ENCODE measurements at places on chromosomes 2 and 18. TPM values are rescaled to one million over a fixed set of nuclear protein-coding genes. Genes with fewer than 3 reads are reported as not detected.
A peak's percentile ranks its signal among the peaks of the same experiment; 100 is the strongest.

Gene CERKL
- total RNA-seq = 0.79 TPM

Gene PDCD1
- total RNA-seq = 0.25 TPM

- no peak for DNase-seq
- H3K4me1 ChIP-seq = peaks cover 5% of the 10 kb centered on the region
- H3K27ac ChIP-seq = peak overlapping the region; percentile 58
- H3K27me3 ChIP-seq = no peaks in the 10 kb centered on the region
Observed at GRCh38 chr2:8389431-8390108, 292.3 kb upstream of the ID2 start.

- H3K27me3 ChIP-seq = no peaks in the 10 kb centered on the region
- H3K36me3 ChIP-seq = no peaks in the 10 kb centered on the region
- H3K4me1 ChIP-seq = no peaks in the 10 kb centered on the region
- DNase-seq = no peak
Observed at GRCh38 chr18:67410075-67411070, 106.1 kb downstream of the DSEL start.

DNA sequence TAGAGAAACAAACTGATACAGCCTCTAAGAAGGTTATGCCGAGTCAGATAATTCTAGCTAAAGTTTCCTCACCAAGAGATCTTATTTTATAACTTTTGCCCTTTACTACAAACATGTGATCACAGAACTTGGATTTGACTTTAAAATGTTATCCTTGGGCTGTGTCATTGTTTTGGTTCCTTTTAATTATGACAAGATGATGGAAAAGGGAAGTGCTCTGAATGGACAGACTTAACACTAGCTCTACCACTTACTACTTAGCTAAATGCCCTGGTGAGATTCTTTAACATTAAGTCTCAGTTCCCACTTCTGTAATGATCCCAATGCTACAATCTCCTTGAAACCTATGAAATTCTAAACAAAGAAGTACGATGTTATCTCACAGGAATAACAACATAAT, 69.9 kb downstream of the RTTN start:
- H3K4me1 ChIP-seq = no peaks in the 10 kb centered on the region
- no peaks in the 10 kb centered on the region for H3K27me3 ChIP-seq
- H3K4me3 ChIP-seq = no peak overlapping the region

- H3K27ac ChIP-seq = no peak overlapping the region
- DNase-seq = no peak
- H3K27me3 ChIP-seq = no peaks in the 10 kb centered on the region
- H3K4me1 ChIP-seq = peaks cover 32% of the 10 kb centered on the region
- H3K4me3 ChIP-seq = no peak overlapping the region
- H3K36me3 ChIP-seq = no peaks in the 10 kb centered on the region
Observed at GRCh38 chr18:58532298-58532697, 96.6 kb downstream of the ALPK2 start.

DNA sequence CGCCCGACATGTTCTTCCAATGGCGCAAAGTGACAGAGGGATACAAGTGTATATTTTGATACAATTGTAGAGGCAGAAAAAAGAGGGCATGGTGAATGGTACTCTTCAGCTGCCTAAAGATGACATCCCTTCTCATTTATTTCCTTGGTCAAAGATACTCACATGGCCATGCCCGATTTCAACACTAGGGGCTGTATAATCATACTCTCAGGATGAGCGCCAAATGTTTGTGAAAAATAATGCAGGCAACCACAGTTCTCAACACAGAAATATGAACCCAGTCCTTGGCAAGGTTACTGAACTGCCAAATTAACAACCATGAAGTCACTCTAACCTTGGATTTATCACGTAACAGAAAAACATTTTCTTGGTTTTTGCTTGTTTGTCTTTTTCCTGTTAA, 204.4 kb downstream of the CCDC102B start:
- no peak for DNase-seq
- no peak overlapping the region for H3K27ac ChIP-seq
- H3K4me3 ChIP-seq = no peak overlapping the region
- H3K27me3 ChIP-seq = no peaks in the 10 kb centered on the region
- no peaks in the 10 kb centered on the region for H3K36me3 ChIP-seq

DNA sequence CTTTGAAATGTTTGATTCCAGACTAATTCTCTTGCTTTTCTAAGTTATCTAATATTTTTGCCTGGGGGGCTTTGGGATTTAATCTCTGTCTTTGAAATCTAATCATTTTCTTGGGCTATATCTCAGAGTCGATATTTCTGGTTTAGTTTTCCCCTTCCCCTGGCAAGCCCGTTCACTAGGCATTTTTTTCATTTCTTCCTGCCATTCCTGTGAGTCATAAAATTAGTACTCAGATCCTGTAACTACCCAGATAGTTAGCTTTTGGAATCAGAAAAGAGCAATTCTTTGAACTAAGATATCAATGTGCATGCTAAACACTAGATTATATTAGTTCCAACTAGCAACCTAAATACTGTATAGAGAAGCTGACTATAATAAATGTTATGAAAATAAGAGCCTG, 29.4 kb upstream of the RNF149 start:
- no peaks in the 10 kb centered on the region for H3K27me3 ChIP-seq
- no peaks in the 10 kb centered on the region for H3K36me3 ChIP-seq
- no peak for DNase-seq
- no peak overlapping the region for H3K4me3 ChIP-seq

DNA sequence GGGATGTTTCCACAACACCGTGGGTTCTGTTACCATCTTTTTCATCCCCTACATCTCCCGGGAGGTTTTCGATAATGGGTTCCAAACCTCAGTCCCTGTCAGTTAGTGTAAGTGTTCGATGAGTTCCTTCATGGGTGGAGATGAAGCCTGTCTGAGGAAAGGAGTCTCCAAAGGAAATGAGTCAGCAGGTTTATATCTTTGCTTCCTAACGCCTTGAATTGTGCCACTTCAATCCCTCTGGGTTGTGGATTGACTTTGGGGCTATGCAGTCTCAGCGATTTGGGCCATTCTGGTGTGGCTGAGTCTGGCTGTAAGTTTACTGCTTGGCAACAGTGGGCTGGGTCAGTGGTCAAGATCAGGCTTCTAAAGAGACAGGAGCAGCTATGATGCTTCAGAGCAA, 1.2 kb downstream of the SERPINB5 start:
- H3K27me3 ChIP-seq = no peaks in the 10 kb centered on the region
- DNase-seq = no peak
- H3K4me1 ChIP-seq = peaks cover 8% of the 10 kb centered on the region

DNA sequence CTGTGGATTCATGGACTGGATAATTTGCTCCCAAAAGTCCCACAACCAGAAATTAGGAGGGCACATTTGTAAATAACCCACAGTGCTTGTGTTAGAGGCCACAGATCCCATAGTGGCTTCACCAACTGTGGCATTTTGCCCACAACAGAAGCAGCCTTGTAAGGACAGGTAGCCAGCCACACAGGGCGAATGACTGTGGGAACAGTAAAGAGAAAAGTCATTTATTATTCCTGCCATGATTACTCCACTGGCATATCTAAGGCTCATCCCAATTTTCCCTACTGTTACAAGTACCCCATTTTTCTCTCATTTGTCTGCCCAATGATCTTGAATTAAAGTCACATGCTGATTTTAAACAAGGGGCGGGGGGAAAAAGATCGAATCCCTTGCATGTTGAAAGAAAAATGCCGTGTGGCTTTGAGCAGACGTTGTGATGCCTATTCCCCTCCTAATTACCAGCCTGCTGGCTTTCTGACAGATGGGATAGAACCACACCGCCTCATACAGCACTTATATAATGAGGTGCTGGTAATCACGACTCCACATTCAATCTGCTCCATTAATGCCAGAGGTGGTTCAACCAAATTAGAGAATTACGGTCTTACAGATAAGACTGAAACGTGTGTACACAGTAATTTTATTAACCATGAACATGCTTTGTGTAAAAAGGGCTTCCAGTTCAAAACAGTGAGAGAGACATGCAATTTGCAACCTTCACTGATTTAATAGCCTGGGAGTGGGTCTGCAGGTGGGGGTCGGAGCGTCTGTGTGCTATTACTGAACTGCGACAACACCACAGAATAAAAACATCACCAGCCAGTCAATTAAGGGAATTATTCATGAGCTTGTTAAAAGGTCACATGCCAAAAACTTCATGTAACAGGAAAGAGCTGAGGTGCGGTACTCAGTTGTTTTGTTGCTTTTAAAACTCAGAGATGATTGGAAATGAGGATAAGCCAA, 196.0 kb downstream of the TMEM163 start:
- no peaks in the 10 kb centered on the region for H3K36me3 ChIP-seq
- H3K27ac ChIP-seq = no peak overlapping the region
- no peak for DNase-seq
- no peaks in the 10 kb centered on the region for H3K4me1 ChIP-seq
- H3K27me3 ChIP-seq = no peaks in the 10 kb centered on the region

DNA sequence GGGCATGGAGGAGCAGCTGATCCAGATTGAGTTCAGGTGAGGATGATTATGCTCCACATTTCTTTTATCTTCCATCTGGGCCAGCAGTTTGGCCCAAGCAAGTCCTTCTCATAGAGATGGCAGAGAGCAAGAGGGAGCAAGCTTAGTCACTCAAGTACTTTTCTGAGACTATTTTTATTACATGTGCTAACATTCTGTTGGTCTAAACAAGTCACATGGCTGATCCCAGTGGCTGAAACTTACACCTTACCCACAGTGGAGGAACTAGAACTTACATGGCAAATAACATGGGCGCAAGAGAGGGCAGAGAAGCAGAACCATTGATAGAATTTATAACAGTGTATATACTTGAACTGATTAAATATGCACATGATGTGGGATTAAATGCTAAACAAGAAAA, 105.7 kb downstream of the KYNU start:
- DNase-seq = no peak
- H3K4me1 ChIP-seq = peaks cover 14% of the 10 kb centered on the region
- H3K27ac ChIP-seq = no peak overlapping the region

GRCh38 chr2:3260959-3261358, 116.7 kb downstream of the EIPR1 start:
- H3K4me3 ChIP-seq = no peak overlapping the region
- no peak overlapping the region for H3K27ac ChIP-seq
- no peaks in the 10 kb centered on the region for H3K36me3 ChIP-seq
- no peak for DNase-seq

GRCh38 chr2:2564300-2565078, 233.4 kb upstream of the MYT1L start:
- no peak for DNase-seq
- no peak overlapping the region for H3K27ac ChIP-seq
- no peaks in the 10 kb centered on the region for H3K27me3 ChIP-seq
- no peaks in the 10 kb centered on the region for H3K4me1 ChIP-seq
- no peaks in the 10 kb centered on the region for H3K36me3 ChIP-seq
- H3K4me3 ChIP-seq = no peak overlapping the region

GRCh38 chr18:47754311-47755101, 176.0 kb downstream of the SMAD2 start:
- H3K27me3 ChIP-seq = no peaks in the 10 kb centered on the region
- H3K36me3 ChIP-seq = no peaks in the 10 kb centered on the region
- no peak overlapping the region for H3K27ac ChIP-seq
- no peak overlapping the region for H3K4me3 ChIP-seq
- DNase-seq = peak; percentile 64

DNA sequence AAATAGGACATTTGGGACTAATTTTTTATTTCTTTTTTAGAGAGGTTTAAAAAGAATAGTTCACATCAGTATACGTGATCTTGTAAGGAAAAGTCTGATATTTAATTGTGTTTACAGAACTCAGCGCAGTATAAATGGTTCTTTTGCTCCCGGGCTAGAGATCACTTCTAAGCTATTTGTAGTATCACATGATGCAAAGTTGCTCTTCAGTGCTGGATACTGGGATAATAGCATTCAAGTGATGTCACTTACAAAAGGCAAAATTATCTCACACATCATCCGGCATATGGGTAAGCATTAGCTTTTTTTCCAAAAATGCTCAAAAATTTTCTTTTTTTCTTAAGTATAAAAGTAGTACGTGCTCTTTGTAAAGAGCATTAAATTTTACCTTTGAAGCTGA, 37.4 kb upstream of the CYP20A1 start:
- no peak overlapping the region for H3K27ac ChIP-seq
- DNase-seq = no peak
- H3K27me3 ChIP-seq = no peaks in the 10 kb centered on the region
- H3K36me3 ChIP-seq = peaks cover 25% of the 10 kb centered on the region
- H3K4me1 ChIP-seq = no peaks in the 10 kb centered on the region

- no peaks in the 10 kb centered on the region for H3K27me3 ChIP-seq
- no peak overlapping the region for H3K27ac ChIP-seq
- H3K36me3 ChIP-seq = no peaks in the 10 kb centered on the region
- no peak overlapping the region for H3K4me3 ChIP-seq
- DNase-seq = no peak
Observed at GRCh38 chr2:157127249-157128012, 130.1 kb upstream of the GALNT5 start.

All from liver (tissue), 10 donors.